HepG2 (cell line): ENCODE measurements at places on chromosomes 2 and 18. TPM values are rescaled to one million over a fixed set of nuclear protein-coding genes. Genes with fewer than 3 reads are reported as not detected.

DNA sequence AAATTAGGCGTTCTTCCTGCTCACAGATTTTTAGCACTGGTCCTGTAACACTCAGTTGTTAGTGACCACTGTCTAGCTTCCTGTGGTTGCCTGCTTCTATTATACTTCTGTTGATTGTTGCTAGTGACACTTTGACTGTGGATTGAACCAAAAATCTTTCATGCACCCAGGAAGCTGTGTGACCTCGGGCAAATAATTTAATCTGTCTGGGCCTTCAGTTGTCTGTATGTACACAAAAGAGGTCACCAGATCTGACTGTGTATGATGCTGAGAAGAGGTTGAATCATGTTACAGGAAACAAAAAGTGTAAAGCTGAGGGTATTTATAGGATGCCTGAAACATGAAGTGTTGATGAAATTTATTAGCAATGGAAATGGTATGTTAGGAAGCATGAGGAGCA is 12.7 kb downstream of the ICOS start:
- no peak overlapping the region for H3K27ac ChIP-seq
- H3K27me3 ChIP-seq = no peaks in the 10 kb centered on the region
- H3K36me3 ChIP-seq = no peaks in the 10 kb centered on the region
- DNase-seq = no peak

GRCh38 chr2:205323929-205324328 is 358.4 kb upstream of the NRP2 start:
- no peak overlapping the region for H3K27ac ChIP-seq
- no peak overlapping the region for H3K4me3 ChIP-seq
- DNase-seq = no peak
- H3K36me3 ChIP-seq = no peaks in the 10 kb centered on the region
- no peaks in the 10 kb centered on the region for H3K27me3 ChIP-seq

GRCh38 chr2:15281681-15282080 is 279.5 kb downstream of the NBAS start:
- peaks cover 20% of the 10 kb centered on the region for H3K4me1 ChIP-seq
- no peak overlapping the region for H3K27ac ChIP-seq
- H3K27me3 ChIP-seq = no peaks in the 10 kb centered on the region
- H3K4me3 ChIP-seq = no peak overlapping the region
- no peak for DNase-seq

The DES gene
- total RNA-seq = not detected in 2 replicates
